Hematopoietic multipotent progenitor cell treated with erythropoietin and hydrocortisone succinate and interleukin-3 and kit ligand, for 6 days (in vitro differentiated cells): ENCODE measurements at places on chromosomes 1 and 21.
A peak's percentile ranks its signal among the peaks of the same experiment; 100 is the strongest.

- peak; percentile 50 for DNase-seq
Observed at GRCh38 chr1:11383553-11384169, 95.3 kb upstream of the DISP3 start.

DNA sequence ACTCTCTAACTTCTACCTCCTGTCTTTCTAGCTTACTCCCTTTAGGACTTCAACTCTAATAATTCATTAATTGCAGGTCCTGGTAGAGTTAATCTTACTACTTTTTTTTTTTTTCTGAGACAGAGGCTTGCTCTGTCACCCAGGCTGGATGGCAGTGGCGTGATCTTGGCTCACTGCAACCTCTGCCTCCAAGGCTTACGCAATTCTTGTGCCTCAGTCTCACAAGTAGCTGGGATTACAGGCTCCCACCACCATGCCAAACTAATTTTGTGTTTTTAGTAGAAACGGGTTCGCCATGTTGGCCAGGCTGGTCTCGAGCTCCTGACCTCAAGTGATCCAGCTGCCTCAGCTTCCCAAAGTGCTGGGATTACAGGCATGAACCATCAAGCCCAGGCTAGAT is 15.7 kb downstream of the BTBD8 start:
- no peak for DNase-seq

DNA sequence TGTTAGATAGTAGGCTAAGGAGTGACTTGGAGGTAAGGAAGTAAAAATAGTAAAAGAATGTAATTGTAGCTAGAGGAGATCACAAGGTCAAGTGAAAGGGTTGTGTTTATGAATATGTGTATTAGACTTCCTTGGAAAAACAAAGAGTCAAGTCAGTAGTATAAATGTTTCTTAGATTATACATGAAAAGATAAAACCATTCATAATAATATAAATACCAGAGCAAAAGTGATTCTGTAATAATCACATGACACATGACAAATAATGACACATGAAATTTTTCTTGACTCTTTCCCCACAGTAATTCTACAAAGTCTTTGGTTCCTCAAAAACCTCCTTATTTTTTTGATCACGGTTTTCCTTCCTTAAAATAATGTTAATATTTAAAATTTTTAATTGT is 56.4 kb downstream of the IVNS1ABP start:
- no peak for DNase-seq

DNA sequence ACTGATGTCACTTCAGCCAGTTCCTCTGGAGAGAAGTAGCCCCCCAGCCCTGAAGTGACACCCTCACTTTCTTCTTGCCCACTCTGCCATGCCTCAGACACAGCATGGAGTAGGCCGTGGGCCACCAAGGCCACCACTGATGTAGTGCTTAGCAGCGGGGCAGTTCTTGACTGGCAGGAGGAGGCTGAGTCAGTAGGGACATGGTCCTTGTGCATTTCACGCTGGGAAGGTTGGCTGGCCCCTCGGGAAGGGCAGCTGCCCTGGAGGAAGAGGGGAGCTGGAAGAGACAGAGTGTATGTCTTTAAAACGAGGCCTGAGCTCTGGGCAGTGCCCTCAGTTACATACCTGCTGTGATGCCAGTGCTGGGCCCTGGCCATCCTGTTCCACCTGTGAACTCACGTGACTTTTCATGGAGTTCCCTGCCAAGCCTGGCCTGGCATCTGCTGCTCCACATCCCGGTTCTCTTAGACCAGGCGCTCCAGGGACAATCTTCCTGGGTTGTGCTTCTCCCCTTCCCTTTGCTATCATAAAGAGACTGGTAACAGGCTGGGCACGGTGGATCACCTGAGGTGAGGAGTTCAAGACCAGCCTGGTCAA is 158.6 kb upstream of the TMEM51 start:
- no peak for DNase-seq

- no peak for DNase-seq
Observed at GRCh38 chr1:15178571-15179484, 25.3 kb downstream of the TMEM51 start.

- no peak for DNase-seq
Observed at GRCh38 chr1:221816899-221817298, 75.0 kb upstream of the DUSP10 start.

DNA sequence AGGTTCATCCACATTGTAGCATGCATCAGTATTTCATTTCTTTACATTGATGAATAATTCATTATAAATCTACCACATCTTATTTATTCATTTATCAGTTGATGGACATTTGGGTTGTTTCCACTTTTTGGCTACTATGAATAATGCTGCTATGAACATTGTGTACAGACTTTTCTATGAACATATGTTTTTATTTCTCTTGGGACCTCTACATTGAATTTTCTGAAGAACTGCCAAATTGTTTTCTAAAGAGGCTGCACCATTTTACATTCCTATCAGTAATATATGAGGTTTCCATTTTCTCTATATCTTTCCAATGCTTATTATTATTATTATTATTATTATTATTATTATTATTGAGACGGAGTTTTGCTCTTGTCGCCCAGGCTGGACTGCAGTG is 81.3 kb upstream of the SELENON start:
- DNase-seq: no peak

DNA sequence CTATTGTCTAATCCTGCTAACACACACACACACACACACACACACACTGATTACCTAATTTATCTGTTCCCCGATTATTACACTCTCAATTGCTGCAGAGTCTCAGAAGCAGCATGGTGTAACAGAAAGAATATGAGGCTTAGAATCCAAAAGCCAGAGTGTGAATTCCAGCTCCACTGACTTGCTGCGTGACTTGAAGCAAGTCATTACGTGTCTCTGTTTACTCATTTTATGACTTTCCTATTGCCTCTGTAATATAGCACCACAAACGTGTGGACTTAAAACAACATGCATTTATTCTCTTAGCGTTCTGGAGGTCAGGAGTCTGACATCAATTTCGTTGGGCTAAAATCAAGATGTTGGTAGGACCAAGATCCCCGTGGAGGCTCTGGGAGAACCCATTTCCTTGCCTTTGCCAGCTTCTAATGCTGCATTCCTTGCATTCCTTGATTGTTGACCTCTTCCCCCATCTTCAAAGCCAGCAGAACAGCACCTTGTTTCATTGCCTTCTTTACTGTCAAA is 55.9 kb upstream of the ATP5PO start:
- DNase-seq: no peak

- no peak for DNase-seq
Observed at GRCh38 chr1:47572731-47573430, 135.0 kb downstream of the FOXD2 start.

GRCh38 chr1:87329051-87329525 is 408 bp downstream of the LMO4 start:
- peak; percentile 70 for DNase-seq

DNA sequence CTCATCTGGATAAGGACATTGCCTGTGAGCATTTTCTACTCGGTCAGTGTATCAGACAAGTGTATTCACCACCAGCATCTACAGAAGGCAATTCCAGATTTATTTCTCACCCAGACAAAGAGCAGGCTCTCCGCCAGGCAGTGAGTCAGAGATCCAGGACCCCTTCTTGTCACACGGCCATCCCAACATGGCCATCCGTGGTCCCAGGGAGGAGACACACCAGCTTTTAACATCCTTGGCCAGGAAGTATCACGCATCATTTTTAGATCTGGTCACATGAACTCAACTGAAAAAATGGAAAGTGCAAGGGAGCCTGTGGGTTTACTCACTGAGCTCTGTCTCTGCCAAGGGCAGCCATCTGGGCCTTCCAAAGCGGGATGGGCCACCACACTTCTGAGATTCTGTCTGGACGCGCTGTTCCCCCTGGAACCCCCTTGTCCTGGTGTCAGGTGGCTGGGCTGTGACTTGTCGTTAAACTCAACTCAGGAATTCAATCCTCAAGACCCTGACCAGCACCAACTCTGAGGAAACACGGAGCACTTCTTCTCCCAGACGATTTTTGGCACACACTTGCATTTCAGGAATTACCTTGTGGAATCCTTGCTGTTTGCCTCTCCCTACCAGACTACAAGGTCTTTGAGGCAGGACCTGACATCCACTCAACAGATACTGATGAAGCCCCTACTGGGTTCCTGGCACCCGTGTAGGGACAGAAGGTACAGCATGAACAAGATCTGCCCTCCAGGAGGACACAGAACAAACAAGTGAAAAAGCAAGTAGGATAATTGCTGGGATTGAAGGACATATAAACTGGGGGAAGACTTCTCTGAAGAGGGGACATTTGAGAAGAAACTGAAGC is 21.6 kb upstream of the CCSAP start:
- no peak for DNase-seq

DNA sequence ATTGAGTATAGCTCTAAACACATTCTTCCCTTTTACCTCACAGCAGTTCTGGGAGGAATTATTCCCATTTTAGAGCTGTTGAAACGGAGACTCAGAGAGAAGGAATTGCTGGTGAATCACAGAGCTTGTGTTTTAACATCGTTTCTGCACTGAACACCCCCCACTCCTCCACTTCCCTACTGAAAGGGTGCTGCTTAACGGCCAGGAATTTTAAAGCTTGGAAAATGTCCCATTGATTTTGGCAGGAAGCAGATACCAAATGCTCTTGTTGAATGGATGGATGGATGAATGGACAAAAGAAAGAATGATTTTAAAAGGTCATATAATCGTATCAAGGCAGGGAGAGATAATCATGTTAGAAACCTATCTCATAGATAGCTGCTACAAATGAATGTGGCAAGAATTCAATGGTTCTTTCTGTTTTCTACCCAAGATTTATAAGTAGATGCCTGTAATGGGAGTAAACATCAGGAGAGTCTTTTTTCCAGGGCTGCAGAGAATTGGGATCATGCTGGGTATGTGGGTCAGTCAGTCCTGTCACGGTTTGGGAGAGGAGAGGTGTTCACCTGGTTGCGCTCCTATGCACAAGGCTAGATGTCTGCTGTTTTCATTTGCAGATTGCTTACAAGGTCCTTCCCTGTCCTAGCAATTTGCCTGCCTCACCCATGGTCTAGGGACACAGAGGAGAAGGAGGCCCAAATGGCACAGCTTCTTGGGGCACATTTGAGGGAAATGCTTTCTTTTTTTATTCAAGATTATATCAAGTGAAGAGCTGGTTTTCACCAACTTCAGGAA is 19.0 kb downstream of the FAM163A start:
- no peak for DNase-seq

GRCh38 chr1:224377676-224378006 is 21.0 kb downstream of the CNIH4 start:
- DNase-seq: no peak

DNA sequence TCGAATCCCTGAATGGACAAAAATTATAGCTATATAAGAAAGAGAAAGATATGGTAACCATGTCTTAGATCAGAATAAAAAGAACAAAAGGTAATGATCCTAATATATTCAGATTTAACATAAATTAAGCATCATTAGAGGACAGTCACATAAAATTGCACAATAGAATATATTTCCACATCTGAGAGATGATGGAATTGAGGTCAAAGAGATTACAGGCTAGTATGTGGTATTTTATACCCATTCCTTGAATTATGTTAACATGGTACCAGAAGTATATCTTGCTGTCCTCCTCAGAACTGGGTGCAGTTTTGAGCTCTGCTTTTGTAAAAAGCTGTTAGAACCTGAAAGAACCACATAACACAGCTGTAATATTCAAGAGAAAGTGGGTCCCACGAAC is 245.6 kb upstream of the HOOK1 start:
- no peak for DNase-seq

GRCh38 chr1:41794031-41794430 is 124.7 kb downstream of the HIVEP3 start:
- DNase-seq: no peak

DNA sequence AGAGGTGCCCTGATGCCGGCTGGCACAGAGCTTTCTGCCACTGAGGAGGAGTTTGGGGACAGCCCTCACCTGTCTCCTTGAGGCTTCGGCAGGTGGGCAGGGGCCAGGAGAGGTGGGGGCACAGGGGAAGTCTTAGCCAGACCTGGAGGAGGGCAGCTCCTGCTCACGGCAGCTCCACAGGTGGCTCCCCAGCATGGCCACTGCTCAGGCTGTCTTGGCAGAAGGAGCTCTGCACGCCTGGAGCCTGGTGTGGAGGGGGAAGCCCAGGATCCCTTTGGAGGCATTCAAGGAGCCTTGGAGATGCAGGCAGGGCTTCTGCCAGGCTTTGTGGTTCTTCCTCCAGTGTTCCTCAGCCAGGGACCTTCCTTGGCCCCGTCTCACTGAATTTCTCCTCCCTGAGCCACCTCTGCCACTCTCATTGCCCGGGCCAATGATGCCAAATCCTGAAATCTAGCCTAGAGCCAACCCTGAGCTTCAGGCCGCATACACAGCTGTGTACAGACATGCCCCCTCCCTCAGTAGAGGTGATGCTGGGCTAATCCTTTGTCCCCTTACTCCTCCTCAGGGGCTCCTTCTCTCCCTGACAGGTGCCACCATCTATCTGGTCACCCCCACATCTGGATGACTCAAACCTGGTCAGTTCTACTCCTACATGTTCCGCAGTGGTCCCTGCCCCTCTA is 251.8 kb upstream of the VAMP3 start:
- DNase-seq: no peak
